DMS79 (cell line): ENCODE measurements at places on chromosomes 5 and 9.

DNA sequence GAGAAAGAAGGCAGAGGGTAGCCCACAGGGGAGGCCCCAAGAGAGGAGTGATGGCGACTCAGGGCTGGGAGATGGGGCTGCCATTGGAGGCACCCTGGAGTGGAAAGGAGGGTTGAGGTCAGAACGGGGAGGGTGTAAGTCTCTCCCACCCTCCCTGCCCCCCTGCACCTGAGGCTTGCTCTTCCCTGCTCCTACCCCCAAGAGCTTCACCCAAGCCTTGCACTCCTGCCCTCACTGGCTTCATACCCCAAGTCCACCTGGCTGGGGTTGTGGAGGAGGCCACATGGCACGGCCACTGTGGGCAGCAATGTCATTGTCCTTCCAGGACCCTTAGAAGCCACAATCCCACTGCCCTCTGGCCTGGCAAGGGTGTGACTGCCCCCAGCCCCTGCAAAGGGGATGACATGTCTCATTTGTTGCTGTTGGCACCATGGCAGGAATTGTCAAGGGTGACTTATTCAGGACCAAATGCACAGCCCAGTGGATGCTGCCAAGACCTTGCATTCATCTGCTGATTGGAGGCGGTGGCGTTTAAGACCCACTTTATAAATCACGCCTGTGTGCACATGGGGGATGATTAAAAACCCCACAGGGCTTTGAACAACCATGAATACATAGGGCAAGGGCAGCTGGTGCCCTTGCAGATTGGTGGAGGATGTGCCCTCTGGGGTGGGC lies 47.6 kb upstream of the RNU6ATAC start:
- peak; percentile 57 for DNase-seq

DNA sequence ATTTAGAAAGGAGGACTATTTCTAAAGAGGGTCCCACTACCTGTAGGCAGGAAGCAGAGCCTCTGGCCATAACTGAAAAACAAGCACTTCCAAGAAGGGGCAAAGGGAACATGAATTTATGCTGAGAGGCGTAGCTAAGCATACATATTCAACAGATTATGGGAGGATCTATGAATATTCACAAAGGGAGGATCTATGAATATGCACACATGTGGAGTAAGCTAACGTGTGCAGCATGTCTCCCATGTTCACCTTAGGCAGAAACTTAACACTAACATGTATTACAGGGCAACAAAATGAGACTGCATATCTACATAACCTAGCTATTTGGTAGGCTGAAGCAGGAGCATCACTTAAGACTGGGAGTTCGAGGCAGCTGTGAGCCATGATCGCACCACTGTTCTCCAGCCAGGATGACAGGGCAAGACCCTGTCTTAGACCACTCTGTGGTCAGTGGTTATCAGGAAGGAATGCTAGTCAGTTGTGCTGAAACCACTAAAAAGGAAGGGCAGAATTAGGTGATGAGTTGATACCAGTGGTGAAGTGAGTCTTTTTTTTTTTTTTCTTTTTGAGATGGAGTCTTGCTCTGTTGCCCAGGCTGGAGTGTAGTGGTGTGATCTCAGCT lies 20.8 kb downstream of the FXN start:
- DNase-seq, result no peak

DNA sequence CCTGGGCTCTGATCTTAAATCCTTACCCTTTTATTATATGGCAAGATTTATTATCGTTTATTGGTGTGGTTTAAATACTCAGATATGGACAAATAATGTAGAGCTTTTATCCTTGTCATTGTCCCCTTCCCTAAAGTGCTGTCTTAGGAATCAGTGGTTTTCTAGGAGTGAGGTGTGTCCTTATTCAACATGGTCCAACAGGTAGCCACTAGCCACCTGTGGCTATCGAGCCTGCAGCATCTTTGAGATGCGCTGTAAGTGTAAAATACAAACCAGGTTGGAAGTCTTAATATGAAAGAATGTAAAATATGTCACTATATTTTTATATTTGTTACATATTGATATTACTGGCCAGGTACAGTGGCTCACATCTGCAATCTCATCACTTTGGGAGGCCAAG lies 82.4 kb upstream of the BASP1 start:
- no peak for DNase-seq

DNA sequence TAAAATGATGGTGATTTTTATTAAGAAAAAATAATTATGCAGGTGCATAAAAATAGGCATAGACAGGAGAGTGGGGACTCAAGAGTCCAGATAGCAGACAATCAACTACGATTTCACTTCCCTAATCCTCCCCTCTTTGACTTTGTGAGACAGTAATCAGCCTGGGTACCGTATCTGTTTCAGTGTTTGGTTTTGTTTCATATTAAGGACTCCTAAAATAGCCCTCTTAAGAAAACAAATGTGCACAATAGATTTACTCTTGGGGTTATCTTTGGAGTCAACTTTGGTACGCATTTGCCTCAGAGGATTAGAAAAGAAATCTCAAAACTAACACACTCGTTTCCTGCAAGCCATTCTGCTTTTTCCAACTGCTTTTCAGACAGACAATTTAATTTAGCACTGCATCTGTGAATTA lies 96.3 kb downstream of the ZNF608 start:
- peak; percentile 45 for DNase-seq

GRCh38 chr9:20227166-20227874 lies 395.0 kb downstream of the MLLT3 start:
- DNase-seq, result no peak

- no peak for DNase-seq
Observed at GRCh38 chr5:90889325-90889600, 330.7 kb downstream of the ADGRV1 start.

GRCh38 chr5:9201761-9202160 lies 344.1 kb downstream of the SEMA5A start:
- DNase-seq, result no peak

DNA sequence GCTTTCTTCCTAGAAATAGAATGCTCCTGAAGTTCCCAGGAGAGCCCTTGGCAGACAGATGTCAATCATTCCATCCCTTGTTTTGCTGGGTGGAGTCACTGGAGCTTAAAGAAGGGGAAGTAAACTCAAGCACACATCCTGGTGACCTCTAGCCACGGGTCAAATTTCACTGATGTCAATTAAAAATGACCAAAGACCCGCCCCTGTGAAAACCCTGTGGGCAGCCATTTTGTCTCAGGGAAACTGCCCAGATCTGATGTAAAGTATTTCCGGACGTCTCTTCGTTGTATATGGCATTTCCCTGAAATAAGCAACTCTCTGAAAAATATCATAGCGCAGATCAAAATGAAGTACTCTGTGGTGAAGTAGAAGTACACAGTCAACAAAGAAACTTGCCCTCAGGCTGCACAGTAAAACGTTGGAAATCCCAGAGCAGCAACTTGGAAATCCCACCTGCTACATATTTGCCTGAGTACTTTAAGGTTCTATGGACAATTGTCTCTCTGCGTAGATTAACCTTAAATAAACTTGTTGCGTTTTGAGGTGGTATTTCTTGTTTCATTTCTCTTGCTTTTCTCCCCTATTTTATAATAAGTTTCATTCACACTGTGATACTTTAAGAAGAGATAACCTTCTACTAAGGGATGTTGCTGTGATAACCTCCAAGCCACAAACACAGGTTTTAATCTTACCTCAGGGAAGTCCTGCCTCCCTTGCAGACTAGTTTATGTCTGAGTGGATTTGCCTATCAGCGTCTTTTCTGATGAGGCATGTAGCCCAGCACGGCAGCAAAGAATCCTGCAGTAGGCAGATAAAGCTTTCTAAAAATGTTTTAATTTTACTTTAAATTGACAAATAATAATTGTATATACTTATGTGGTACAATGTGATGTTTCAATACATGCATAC lies 60.9 kb upstream of the PIP5K1B start:
- DNase-seq, result no peak

GRCh38 chr5:140166911-140167310 lies 8.1 kb upstream of the CYSTM1 start:
- DNase-seq, result no peak

DNA sequence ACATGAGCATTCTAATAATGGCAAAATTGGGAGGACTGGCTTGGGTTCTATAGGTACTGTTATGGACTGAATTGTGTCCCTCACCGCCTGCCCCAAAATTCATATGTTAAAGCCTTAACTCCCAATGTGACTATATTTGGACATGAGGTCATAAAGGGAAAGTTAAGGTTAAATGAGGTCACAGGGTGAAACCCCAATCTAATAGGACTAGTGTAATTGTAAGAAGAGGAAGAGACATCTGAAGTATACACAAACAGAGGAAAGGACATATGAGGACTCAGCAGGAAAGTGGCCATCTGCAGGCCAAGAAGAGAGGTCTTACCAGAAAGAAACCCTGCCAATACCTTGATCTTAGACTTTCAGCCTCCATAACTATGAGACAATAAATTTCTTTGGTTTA lies 23.1 kb downstream of the RNF180 start:
- DNase-seq, result no peak

- peak; percentile 66 for DNase-seq
Observed at GRCh38 chr5:170523142-170523551, 19.3 kb downstream of the KCNIP1 start.

DNA sequence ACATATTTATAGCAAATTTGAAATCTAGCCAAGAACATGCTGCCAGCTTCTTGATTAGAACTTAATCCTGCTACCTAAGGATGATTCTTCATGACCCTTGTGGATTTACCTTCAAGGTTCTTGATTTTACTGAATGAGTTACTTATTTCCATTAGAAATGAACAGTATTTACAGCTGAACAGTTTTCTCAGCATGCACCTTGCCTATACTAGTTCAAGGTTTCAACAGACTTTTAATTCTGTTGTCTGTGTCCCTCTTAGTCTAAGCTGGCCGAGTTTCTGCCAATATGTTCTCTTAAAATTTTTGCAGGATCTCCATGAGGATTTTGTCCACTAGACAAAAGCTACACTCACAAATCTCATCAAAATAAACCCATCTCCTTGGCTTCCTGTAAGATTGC lies 188.8 kb upstream of the ST8SIA4 start:
- DNase-seq, result no peak

- DNase-seq, result no peak
Observed at GRCh38 chr5:144433893-144434292, 263.2 kb downstream of the KCTD16 start.

GRCh38 chr5:9363026-9363425 lies 182.8 kb downstream of the SEMA5A start:
- no peak for DNase-seq

DNA sequence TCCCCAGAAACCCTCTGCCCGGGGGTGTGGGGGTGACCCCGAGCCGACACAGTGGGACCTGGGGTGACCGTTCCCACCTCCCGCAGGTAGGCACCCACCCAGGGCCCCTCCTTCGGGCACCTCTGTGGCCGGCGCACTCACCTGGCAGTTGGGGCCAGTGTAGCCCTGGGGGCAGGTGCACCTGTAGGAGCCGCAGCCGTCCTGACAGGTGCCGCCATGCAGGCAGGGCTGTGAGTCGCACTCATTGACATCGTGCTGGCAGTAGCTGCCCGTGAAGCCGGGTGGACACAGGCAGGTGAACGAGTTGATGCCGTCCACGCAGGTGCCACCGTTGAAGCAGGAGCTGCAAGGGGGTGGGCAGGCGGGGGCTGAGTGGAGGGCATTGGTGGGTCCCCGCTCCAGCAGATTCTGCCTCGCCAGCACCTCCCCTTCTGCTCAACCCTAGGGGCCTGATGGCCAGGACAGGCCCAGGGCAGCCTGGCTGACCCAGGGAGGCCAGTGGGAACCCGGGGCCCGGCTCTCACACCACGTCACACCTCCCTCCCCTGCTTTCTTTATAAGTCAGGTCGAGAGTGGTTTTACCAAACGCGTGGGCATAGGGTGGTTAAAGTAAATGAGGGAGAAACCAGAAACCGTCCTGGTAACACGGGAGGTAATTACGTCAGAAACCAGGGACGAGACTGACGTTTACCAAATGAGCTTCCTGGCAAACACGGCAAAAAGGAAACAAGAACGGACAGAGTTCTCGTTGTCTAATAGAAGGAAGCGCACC lies 26.1 kb upstream of the SEC16A start:
- no peak for DNase-seq

GRCh38 chr9:34318163-34318790 lies 10.8 kb downstream of the KIF24 start:
- DNase-seq, result no peak

- DNase-seq, result no peak
Observed at GRCh38 chr9:37582548-37583157, 6.5 kb upstream of the FBXO10 start.

GRCh38 chr5:1380011-1380817 lies 35.3 kb upstream of the CLPTM1L start:
- no peak for DNase-seq

- peak; percentile 74 for DNase-seq
Observed at GRCh38 chr5:173327948-173328843, at the start of gene STC2. STC2 (minus strand) TSS chr5:173328414; CDS start chr5:173328193, 221 bp downstream.

GRCh38 chr5:149782018-149782894 lies 52.1 kb downstream of the PPARGC1B start:
- no peak for DNase-seq

DNA sequence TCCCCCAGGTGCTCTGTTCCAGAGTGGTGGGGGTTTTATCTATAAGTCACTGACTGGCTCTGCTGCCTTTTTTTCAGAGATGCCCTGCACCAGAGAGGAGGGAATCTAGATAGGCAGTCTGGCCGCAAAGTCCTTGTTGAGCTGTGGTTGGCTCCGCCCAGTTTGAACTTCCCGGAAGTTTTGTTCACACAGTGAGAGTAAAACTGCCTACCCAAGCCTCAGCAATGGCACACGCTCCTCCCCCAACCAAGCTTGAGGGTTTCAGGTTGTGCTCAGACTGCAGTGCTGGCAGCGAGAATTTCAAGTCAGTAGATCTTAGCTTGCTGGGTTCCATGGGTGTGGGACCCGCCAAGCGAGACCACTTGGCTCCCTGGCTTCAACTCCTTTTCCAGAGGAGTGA lies 1428.6 kb downstream of the MAT2B start:
- no peak for DNase-seq

GRCh38 chr5:2634399-2635176 lies 116.9 kb downstream of the IRX2 start:
- DNase-seq, result no peak

- no peak for DNase-seq
Observed at GRCh38 chr9:72984226-72984947, 31.5 kb upstream of the ALDH1A1 start.

- DNase-seq, result no peak
Observed at GRCh38 chr5:20522905-20523482, 535.0 kb upstream of the CDH18 start.
